Memory B cell (primary cell): ENCODE measurements at places on chromosomes 1 and 21.
A peak's percentile ranks its signal among the peaks of the same experiment; 100 is the strongest.

DNA sequence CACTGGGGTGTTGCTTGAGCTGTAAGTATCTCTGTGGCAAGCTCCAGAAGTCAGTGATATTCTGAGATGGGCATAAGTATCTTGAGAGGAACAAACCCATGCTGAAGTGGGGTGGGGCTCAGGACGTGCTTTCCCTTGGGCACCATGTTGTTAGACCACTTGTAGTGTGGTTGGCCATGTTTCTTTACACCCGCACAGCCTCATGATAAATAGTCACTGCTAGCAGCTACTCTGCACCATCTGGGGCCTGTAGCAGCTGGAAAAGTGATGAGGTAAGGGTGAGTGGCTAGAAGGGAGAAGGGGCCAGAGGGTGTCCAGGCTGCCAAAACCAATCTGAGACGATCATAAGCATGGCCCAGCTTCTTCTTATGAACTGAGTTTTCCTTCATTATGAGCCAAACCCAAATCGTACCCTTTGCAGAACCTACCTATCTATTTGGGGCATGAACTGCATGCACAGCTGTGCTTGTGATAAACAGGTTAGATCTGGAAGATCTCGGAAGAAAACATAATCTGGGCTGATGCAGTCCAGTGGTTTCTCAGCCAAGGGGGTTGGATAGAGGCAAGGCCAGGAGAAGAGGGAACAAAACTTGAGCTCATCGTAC is 91.9 kb upstream of the IRF2BP2 start:
- no peak for DNase-seq

GRCh38 chr1:228872080-228872479 is 136.8 kb downstream of the RHOU start:
- no peak for DNase-seq

DNA sequence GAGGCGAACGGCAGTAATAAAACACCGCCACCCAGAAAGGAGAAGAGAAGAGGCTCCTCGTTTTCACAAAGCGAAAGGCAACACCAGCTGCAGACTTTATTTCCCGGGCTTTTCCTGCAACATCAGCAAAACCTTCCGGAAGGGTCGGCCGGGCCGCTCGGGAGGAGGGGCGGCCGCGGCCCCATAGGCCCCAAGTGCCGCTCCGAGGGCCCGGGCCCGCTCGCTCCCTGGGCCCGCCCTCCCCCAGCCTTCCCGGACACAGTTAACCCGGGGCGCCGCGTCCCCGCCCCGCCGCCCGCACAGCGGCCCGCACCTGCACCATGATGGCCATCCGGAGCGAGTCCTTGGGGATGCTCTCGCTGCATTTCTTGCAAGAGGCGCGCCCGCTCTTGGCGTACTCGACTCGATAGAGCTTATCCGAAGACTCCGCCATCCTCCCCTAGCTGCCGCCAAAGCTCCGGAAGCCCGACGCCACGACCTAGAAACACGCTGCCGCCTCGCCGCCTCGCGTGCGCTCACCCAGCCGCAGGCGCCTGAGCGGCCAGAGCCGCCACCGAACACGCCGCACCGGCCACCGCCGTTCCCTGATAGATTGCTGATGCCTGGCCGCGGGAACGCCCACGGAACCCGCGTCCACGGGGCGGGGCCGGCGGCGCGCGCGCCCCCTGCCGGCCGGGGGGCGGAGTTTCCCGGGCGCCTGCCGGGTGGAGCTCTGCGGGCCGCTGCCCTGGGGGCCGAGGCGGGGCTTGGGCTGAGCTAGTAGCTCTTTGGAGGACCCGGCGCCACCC is at the start of gene PARP1:
Gene PARP1 (minus strand): TSS at position 597 of the 788 bp plus-strand sequence. CDS start 164 bp downstream, at position 433.
- peak; percentile 90 for DNase-seq

DNA sequence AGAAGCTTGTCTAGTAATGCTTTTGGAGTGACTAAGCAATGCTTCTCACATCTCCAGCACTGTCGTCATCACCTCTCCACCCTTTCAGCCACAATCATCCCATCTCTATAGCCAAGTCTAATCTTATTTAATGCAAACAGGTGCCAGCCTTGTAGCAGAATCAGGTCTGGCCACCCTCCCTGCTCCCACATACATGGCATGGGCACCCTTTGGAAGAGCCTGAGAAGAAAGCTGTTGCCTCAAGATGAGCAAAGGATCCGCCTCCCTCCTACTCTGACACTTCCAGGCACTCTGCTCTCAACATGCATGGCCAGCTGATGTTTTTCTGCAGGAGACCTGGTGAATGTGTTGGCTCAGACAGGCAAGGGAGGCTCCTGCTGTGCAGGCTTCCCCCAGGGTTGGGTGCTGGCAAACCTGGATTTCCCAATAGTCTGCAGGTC is 113.1 kb upstream of the GRIK3 start:
- no peak for DNase-seq

GRCh38 chr21:41141031-41141457 is 26.9 kb upstream of the BACE2 start:
- DNase-seq: no peak

GRCh38 chr1:175377394-175377793 is 184.8 kb upstream of the KIAA0040 start:
- no peak for DNase-seq

- no peak for DNase-seq
These were observed 168.4 kb downstream of the FASLG start for GRCh38 chr1:172827301-172827700.

DNA sequence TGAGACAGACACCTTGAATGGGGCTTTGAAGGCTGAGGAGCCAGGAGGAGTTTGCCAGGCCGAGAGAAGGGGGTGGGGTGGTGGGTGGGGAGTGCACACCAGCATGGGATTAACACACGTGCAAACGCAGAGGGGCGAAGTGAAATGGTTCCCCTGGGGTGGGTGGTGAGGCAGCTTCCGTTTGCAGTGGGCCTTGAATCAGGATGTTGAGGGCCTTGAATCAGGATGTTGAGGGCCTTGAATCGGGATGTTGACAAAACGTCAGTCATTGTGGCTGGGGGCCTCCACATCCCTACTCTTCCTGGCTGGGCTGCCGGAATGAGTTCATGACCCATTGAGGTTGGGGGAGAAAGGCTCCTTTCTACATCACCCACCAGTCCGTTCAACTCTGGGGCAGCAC is 16.6 kb downstream of the LDLRAP1 start:
- DNase-seq: no peak

DNA sequence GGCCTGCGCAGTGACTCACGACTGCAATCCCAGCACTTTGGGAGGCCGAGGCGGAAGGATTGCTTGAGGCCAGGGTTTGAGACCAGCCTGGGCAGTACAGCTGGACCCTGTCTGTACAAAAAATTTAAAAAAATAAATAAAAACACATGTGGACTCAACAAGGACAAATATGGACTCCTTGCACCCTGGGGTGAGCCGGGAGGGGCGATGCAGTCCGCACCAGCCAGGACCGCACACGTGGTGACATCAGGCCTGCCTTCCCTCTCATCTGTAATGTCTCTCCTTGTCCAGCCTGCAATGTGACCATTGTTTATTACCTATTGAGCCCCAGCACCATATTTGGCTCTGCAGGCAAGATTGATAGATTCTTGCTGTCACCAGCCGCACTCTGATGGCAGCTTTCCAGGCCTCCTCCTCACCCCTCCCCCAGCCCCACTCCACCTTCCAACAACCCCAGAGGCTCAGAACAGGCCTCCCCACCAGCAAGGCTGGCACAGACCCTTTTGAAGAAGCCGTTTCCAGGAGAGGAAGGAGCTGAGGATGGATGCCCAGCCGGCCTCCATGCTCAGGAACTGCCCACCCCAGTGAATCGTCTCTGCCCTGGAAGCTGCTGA is 55.2 kb downstream of the IRF2BP2 start:
- DNase-seq: no peak

DNA sequence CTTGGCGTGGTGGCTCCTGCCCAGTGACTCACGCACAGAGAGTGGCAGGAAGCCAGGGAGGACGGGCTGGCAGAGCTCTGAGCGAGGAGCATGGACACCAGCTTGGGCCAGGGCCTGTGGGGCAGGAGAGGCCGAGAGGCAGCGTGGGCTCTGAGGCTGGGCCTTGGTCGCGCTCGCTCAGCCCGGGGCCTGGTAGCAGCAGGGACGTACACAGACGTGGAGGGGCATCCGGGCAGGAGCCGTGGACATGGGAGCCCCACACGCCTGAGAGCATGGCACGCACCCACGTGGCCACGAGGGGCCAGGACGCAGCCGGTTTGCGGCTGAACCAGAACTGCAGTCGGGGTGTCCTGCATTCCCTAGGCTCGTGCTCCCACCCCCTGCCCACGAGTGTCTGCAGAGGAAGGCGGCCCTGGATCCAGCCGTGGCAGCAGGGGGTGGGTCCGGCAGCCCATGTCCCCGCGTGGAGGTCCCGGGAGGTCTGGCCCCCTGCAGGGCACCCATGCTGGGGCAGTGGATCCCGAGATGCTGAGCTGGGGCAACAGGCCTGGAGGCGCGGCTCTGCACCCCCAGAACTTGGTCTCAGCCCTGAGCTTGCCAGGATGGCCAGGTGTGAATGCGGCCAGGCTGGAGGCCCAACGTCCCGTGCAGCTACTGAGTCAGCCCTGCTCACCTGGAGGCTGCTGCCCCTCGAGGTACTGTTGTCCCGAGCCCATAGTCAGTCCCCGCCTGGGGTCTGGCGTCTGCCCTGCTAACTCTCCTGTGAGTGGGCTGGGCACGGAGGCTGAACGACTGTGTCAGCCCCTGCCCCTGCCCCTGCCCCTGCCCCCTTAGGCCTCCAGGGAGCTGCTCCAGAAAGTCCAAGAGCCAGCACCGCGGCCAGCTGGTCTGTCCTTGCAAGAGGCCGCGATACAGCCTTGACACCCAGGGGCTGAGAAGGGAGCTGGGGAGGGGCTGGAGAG is 61.6 kb downstream of the SLX9 start:
- DNase-seq: no peak

DNA sequence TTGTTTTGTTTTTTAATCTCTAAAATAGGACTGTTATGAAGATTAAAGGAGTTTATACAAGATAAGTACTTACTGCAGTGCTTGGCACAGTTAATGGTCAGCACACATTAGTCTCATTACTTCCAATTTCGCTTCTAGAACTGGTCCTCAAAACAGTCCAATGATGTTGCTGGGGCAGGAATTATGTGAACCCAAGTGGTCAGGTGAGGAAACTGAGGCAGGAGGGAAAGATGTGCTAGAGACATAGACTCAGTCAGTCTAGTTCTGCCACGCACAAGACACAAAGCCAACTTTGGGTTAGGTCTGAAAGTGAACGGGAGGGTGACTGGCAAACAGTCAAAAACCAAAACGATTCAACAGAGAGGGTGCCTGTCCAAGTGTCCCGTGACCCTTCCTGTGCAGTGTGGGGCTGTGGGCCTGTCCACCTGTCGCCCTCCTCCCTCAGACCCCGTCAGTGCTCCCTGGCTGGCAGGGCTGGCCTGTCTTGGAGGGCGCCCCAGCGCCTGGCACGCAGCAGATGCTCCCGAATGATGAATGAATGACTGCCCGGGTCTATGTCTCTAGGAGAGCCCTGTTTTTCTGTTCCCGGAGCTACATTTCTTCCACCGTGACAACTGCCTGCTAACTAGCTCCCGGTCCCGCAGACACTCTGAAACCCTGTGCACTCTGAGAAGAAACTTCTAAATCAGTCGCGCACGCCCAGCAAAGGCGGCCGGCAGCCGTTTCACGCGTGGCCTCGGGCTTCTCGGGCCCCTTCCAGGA is 2.4 kb downstream of the LRP8 start:
- DNase-seq: no peak

DNA sequence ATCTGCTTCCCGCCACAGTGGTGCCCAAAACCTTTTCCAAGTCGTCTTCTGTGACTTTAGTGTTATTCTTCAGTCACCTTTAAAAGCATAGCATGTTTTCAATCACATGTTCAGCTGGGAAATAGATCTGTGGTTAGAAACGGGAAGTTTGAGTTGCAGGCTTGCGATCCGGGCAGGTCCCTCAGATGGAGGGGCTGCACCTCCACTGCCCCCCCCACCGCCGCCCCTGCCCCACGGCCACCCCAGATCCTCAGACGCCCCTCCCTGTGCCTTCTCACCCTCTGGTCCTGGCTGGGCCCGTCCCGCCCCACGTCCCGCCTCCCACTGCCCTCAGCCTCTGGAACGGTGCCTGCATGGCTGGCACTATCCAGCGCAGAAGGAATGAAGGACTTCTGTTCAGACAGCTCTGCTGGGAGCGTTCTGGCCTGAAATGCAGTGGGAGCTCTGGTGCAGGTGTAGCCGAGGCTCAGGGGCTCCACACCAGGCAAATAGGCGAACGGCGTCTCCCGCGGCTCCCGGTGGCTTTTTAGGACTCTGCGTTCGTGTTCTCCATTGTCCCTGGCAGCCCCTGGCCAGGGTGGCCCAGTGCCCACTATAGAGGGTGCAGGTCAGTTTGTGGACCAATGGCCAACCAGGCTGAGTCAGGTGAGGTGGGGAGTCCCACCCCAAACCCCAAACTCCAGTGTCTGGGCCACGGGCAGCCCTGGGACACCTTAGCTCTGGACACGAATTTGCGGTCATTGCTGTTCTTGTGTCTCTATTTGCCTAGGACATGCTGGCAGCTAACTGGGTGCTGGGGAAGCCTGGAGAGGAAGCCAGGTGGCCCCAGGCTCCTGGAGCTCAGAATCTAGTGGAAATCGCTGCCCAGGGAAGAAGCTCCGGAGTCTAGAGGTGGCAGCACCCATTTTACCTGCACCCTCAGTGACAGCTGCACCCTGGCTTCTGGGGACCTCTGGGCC is 67.1 kb downstream of the FAAP20 start:
- DNase-seq: no peak
